ENCODE measurements at places on chromosomes 2 and 18.

DNA sequence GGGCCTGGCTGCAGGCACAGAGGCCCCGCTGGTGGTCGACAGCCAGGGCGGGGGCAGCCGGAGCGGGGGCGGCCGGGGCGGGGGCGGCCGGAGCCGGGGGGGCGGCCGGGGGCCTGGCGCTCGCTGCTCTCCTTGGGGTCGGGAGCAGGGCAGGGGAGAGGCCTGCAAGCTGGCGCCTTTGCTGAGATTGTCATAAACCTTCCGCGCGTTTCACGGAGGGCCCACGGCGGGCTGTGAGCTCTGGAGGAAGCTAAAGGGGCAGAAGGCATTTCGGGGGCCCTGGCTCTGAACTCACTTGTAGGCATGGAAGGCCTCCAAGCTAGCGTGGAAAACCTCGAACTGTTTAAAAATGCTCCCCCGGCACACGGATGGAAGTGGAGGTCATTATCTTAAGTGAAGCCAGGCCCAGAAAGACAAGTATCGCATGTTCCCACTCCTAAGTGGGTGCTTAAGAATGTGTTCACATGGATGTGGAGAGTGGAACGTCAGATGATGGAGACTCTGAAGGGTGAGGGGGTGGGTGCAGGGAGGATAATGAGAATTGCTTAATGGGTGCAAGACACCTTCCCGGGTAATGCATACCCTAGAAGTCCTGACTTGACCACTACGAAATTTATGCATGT, 629 bp downstream of the PRELID3A start:
- DNase-seq = no peak

- DNase-seq = no peak
These were observed 16.4 kb upstream of the RTTN start for GRCh38 chr18:70221915-70222278.

GRCh38 chr2:178917555-178917954, 110.3 kb upstream of the TTN start:
- DNase-seq = no peak

DNA sequence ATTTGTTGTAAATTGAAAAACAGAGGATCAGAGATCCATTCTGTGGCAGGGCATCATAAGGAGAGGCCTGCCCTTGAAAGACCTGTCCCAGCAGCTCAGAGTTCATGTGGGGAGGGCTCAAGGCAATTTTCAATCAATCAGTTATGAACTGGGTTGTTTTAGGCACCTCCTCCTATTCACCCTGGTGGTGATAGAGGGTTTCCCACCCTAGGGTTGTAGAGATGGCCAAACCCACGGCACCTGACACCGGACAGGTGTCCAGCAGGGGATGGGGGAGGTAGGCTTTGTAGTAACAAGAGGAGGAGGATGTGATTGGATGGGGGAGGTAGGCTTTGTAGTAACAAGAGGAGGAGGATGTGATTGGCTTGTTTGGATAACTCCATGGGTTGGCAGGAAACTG, 205.7 kb downstream of the SOCS6 start:
- no peak for DNase-seq

DNA sequence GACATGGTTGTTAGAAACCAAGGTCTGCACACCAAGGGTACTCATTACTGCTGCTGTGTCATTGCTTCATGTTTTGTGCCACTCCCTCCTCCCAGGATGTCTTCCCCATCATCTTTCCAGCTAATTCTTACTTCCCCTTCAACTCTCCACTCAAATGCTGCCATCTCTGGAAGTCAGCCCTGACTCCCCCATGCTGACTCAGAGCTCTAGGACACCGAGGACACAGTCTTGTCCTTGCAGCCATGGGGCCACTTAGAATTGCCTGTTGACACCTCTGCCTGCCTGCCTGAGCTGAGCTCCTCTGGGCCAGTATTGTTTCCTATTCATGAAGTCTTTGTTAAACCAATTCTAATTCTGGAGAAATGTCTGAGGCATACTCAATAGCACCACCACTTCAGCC, 100.2 kb downstream of the GYPC start:
- no peak for DNase-seq

GRCh38 chr2:223000872-223001796, 50.9 kb upstream of the KCNE4 start:
- no peak for DNase-seq

DNA sequence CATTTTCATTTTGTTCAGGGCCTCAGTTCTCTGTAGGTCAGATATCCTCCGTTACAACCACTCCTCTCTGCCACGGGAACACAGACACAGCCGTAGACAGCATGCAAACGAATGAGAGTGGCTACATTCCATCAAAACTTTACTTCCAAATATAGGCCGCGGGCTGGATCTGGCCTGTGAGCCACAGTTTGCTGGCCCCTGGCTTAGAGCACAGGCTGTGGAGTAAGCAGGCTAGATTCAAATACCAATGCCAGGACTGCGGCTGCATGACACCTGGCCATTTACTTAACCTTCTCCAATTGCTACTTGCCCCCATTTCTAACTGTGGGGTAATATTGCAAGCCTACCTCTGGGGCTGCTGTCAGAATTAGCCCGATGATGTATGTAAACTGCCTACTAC, 325.8 kb upstream of the POU3F3 start:
- DNase-seq = no peak

- no peak for DNase-seq
These were observed 364.5 kb downstream of the MTX2 start for GRCh38 chr2:176633754-176634153.

- no peak for DNase-seq
These were observed 64.9 kb downstream of the ACTR2 start for GRCh38 chr2:65292461-65293011.

DNA sequence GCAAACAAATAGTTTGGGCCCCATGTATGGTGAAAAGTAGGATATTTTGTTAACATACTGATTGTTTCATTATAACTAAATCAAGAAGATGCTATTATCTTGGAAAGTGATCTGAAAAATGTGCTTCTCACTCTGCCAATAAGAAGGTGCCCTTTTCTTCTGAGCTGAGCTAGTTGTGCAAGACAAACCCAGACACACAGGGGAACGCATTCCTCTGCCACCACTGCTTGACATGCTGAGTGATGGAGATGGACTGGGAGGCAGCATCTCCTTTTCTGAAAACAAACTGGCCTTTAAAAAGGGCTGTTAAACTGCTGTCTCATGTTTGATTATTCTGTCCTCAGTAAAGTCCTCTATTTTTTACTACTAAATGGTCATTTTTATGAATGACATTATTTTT, 1989.9 kb upstream of the CELF4 start:
- DNase-seq = no peak

All from stimulated activated naive CD4-positive, alpha-beta T cell treated with Interleukin-2 at 50 U/mL for 16 hours (primary cell).